ENCODE measurements at places on chromosomes 5 and 9.

DNA sequence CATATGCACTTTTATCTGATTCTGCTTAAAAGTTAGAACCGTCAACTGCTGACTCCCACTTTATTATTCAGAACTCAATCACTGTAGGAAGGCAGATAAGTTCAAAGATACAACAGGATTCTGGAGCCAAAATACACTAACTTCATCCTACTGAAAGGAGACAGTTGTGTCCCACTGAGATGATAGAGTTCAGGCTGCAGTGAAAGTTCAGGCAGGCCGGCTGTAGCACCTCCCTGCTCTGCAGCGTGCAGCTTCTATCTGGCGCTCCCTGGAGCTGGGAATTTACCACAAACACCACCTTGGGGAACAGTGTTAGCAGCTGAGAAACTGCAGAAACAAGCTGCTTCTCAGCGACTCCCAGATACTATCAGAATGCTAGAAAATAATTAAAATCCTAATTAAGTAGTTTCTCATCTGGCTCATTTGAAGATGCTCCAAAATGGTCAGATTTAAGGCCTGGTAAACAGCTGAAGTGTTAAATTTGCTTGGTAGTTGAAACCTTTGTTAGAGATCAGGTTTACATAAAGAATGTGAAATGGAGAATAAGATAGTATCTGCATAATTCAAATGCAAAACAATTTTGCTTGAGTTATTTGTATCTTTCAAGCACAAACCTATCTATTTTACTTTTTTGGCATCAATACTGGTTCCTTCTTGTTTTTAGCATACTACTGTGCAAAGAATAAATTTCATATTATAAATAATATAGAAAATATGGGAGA, 52.3 kb upstream of the CNTLN start:
- no peak for DNase-seq

DNA sequence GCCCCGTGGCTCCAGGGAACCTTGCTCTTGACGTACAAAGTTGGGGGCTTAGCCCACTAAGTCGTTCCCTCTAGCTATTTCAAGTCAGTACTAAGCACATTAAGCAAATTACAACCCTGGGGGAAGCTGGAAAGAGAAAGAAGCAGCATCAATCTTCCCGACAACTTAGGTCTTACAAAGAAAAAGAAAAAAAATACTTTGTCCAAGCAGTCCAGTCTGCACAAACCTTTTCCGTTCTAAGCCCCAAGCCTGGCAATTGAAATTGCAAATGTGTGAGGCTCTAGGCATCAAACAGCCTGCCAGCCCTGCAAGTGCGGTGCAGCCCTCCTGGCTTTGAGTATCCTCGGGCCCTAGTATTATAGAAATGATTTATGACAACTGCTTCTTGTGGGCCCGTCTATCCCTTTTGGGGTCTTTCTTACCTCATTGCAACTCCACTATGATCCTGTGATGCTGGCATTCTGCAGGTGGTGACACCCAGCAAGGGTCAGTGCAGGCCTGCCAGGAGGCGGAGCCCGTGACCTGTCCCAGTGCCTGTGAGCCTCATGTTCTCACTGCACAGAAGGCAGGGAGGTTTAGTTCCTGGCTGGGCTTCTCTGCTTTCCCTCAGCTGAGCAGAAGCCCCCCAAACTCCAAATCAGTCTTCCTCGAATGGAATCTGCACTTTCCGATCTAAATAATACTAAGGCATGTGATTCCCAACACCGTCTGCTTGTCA, 232.3 kb upstream of the IRX2 start:
- DNase-seq = no peak

- no peak for DNase-seq
Observed at GRCh38 chr9:109046346-109046745, 33.0 kb upstream of the CTNNAL1 start.

GRCh38 chr5:172004824-172005237, 1.6 kb downstream of the FBXW11 start:
- no peak for DNase-seq

GRCh38 chr5:149966946-149967345, 6.4 kb downstream of the SLC26A2 start:
- no peak for DNase-seq

DNA sequence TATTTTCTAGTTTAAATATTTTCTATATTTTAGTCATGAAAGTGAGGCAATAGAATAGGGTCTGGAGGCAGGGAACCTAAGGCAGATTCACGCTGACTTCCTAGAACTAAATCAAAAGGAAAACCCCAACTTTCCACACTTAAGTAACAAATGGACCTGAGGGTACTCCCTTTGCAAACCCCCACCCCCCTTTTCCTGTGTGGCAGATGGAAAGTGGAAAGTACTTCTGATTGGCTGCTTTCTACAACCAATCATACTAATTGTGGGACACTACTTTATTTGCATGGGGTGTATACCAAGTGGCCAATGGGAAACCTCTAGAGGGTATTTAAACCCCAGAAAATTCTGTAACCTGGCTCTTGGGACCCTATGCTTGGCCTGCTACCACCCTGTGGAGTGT, 4.8 kb upstream of the CENPH start:
- DNase-seq = no peak
